ENCODE measurements at places on chromosomes 6 and 20.

- DNase-seq: no peak
Measured at GRCh38 chr6:102742028-102742427, 1348.5 kb downstream of the GRIK2 start.

DNA sequence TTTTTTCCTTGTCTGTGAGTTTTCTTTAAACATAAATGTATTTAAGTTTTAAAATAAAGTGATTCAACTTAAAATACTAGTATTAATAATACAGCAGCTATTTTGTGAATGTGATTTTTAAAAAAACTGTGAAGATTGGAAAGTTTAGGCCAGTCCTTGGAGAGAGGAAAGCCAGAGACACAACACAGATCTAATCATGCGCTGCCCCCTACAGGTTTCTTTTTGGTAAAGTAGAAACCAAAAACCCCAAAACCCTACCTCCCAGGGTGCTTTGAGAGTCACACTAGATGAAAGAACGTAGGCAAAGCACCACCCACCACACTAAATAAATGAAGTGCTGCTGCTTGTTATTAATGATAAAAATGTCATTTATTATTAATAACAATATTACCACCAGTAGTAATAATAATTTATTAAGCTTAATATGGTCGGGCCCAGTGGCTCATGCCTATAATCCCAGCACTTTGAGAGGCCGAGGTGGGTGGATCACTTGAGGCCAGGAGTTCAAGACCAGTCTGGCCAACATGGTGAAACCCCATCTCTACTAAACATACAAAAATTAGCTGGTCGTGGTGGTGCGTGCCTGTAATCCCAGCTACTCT is 33.7 kb downstream of the SLC9A8 start:
- DNase-seq: peak; percentile 51

DNA sequence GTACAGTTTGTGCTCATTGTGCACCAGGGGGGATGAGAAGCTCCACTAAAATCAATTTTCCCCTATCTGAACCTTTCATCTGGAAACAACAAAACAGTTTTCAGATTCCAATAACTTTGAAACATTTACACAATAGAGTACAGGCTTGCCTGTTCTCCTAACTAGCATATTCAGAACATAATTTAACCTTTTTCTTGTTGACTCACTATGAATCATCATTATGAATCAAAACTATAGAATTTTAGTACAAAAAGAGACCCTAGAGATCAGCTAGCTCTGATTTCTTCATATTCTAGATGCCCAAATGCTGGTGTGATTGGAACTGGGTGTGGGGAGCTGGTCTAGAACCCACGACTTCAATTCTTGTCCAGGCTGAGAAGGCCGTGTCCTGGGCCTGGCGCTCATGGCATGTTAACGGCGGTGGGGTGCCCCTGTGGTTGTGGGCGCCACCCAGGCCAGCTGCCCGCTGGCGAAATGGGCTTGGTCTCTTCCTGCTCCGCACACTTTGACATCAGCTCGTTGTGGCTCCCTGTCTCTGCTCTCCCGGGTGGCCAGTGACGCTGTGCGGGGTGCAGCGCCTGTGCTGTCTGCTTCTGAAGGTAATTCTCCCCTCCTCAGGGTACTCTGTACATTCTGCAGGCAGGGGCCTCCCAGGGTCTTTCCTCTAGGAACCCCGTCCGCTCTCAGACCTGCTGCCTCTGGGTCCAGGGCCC is 29.9 kb upstream of the AGPAT4 start:
- DNase-seq: no peak

- DNase-seq: no peak
Measured at GRCh38 chr20:24657196-24657595, 187.8 kb downstream of the SYNDIG1 start.

GRCh38 chr20:34268851-34269636 is 27.8 kb downstream of the ASIP start:
- no peak for DNase-seq
